AG04450 (cell line): ENCODE measurements at places on chromosomes 16 and 17.

DNA sequence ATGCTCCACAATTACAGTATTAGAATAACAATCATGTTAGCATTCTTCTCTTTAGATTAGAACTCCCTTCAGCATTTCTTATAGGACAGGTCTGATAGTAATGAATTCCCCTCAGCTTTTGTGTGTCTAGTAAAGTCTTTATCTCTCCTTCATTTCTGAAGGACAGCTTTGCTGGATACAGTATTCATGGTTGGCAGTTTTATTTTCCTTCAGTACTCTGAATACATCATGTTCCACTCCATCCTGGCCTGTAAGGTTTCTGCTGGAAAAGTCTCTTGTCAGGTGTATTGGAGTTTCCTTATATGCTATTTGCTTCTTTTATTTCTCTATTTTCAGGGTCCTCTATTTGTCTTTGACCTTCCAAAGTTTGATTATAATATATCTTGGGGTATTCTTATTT lies 4.0 kb upstream of the ABCA10 start:
- DNase-seq, result no peak

GRCh38 chr16:31427441-31428278 lies 500 bp downstream of the COX6A2 start:
- no peak for DNase-seq

DNA sequence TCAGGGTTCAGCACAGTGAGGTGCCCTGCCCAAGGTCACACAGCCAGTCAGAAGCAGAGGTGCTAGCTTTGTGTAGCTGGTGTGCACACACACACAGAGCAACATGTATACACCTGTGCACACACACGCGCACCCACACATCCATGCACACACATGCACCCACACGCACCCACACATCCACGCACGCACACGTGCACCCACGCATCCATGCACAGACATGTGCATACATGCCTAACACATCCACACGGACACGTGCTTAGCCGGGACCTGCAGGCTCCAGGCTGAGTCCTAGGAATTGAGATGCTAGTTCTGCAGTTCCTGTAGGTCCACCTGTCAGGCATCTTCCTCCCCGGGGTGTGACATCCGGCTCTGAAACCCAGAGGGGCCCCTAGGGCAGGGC lies 13.0 kb upstream of the DPEP1 start:
- no peak for DNase-seq

GRCh38 chr17:66272811-66273585 lies 29.4 kb upstream of the PRKCA start:
- peak; percentile 20 for DNase-seq

GRCh38 chr16:4690946-4691665 lies 2.3 kb upstream of the NUDT16L1 start:
- DNase-seq, result no peak

DNA sequence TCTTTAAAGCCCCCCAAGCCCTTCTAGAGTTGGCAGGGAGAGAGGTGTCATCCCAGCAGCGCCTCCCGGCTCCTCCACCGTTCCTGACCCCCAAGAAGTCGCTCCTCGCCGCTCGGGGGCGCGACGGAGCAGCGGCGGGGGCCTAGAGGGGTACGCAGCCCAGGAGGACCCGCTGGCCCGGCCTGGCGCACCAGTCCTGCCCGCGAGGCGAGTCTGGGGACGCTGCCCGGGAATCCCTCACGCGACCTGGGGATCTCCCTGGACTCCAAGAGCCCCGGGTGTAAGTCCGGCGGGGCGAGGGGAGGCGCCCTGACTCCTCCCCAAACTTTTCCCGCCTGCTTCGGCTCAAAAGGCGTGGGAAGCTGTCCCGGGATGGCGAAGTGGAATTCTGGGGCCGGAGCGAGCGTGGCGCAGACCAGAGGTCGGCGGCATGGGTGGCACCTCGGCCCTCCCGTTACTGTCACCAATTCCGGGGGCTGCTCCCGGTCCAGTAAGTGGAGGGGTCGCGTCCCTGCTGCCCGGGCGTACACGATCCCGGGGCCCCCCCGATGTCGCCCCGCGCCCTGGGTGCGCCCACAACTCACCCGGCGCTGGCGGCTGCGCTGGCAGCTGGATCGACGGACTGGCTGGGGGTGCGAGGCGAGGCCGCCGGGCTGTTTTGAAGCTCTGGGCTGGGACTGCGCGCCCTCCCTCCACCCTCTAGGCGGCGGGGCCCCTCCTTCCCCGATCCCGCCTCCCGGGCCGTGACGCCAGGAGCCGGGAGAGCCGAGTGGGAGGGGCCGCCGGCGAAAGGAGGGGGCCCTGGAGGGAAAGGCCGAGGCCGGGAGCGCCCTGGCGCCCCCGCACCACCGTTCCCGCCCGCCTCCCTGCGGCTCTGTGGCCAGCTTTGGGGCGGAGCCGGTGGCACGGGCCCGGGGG lies at the start of gene EMP2:
Gene EMP2, minus strand, starts transcription at position 634 of the 918 bp plus-strand sequence. CDS start 32,981 bp downstream, outside the sequence.
- peak; percentile 30 for DNase-seq

DNA sequence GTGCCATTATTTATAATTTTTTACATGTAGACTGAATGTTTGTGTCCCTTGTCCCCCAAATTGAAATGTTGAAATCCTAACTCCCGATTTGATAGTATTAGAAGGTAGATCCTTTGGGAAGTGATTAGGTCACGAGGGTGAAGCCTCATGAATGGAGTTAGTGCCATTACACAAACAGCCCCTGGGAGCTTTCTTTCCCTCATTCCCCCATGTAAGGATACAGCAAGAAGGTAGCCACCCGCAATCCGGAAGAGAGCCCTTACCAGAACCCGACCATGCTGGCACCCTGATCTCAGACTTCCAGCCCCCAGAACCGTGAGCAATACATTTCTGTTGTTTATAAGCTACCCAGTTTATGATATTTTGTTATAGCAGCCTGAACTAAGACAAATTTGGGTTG lies 143.2 kb downstream of the NPIPB5 start:
- no peak for DNase-seq

- no peak for DNase-seq
Observed at GRCh38 chr17:80025140-80025539, 10.5 kb downstream of the TBC1D16 start.

DNA sequence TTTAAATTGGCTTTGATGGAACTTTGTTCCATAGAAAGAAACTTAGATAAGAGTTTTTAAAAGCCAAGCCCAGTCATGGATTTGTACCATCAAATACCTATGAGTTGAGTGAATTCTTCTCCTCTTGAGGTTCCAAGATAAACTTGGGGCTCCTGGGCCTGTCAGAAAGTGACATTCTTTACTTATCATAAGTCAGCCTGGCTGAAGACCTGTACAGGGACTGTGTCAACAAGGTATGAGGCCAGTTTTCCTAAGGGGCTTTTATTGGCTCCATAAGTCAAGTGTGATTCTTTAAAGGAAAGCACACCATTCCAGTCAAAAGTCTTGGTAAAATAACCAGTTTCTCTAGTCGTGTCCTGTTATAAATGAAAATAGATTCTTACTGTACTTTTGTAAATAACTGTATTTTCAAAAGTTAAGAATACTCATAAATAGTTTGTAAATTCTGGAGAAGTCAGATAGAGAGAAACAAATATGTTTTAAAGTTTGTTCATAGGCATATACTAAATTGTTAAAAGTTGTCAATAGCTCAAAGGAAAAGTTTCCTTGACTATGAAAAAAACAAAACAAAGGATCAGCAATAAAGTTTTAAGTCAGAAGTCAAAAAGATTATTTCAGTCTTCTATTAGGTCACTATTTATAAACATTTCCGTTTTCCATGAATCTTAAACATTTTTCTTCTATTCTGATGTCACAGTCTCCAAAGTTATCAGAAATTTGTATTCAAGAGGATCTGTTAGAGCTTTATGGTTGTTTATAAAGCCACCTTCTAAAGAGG lies 22.5 kb upstream of the MYO1D start:
- DNase-seq, result no peak

- no peak for DNase-seq
Observed at GRCh38 chr16:83933885-83934683, 19.0 kb upstream of the OSGIN1 start.

- no peak for DNase-seq
Observed at GRCh38 chr17:50830352-50830751, 5.0 kb upstream of the WFIKKN2 start.

- no peak for DNase-seq
Observed at GRCh38 chr17:83002118-83002805, 77.1 kb upstream of the METRNL start.

- DNase-seq, result no peak
Observed at GRCh38 chr17:73814075-73814474, 169.8 kb upstream of the SDK2 start.

GRCh38 chr16:10881479-10882030 lies 4.6 kb downstream of the CIITA start:
- no peak for DNase-seq

GRCh38 chr17:32350666-32351418 lies 885 bp downstream of the ZNF207 start:
- DNase-seq, result no peak

DNA sequence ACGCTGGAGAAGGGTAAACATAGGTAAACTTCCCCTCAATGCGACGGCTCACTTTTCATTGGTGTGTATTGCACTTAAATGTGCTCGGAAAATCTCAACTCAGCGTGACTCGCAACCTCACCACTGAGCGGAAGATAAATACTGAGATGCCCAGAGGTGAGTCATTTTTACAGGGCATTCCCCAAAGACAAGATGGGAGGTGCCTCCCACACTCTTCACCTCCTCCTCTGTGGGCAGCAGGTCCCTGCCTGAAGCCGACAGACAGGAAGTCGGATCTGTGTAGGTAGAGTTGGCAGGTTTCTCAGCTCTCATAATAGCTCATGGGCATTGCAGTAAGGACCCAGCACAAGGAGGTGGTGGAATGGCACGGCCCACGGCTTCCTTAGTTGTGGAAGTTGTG lies 274.6 kb upstream of the HSBP1 start:
- no peak for DNase-seq

- peak; percentile 86 for DNase-seq
Observed at GRCh38 chr16:21260870-21261791, 17.0 kb downstream of the CRYM start.

DNA sequence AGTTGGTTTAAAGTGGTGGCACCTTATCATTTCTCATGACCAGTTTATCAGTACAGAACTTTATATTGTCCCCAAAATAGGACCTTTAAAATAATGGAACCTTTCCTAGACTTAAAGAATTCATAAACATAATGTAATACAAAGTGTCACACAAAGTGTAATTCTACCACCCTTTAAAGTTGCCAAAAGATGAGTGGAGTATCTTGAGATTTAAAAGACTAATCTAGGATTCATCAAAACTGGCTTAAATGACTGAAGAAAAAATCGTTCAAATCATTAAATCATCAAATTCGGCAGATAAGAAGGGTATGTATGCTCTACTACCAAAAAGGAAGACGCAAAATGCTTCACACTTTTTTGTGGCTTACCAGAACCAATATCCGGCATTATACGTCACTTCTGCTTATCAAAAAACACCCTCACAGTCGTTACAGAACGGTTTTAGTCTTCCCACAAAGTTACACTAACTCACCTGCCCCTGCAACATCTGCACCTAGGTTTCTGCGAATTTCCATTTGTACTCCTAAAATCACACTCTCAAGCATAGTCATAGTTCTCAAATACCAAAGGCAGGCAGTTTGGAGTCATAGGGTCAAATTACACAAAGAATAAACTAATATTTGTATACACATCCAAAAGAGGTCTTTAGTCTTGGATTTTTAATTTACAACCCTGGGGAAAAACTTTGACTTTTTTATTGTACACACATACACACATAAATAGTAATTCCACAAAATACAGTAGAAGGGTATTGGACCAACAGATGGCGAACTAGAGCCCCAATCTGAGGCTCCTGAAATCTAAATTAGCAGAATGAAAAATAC lies 1.4 kb upstream of the KANSL1 start:
- no peak for DNase-seq

DNA sequence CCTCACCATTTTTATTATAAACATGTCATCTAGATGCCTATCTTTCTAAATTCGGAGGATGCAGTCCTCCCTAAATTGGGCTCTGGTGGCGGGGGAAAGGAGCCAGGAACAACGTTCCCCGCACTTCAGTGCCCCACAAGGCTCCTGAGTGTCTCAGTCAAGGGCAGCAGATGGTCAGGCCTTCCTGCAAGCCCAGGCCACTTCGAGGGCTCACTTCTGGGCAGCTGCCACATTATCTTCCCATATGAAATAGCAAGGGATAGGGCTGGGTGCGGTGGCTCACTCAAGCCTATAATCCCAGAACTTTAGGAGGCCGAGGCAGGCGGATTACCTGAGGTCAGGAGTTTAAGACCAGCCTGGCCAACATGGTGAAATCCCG lies 32.3 kb downstream of the FBXO31 start:
- DNase-seq, result no peak

DNA sequence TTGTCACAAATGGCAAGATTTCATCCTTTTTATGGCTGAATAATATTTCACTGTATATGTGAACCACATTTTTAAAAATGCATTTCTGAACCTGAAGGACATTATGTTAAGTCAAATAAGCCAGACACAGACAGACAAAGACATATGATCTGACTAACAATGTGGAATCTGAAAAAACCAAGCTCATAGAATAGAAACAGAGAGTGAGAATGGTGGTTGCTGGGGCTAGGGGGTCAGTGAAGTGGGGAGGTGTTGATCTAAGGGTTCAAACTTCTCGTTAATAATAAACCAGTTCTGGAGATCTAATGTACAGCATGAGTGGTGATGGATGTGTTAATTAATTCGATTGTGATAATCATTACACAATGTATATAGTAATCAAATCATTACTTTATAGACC lies 475.1 kb downstream of the WWOX start:
- no peak for DNase-seq

GRCh38 chr17:10843811-10844210 lies 5.9 kb upstream of the PIRT start:
- no peak for DNase-seq

- no peak for DNase-seq
Observed at GRCh38 chr17:358491-359151, 6.0 kb upstream of the RPH3AL start.

DNA sequence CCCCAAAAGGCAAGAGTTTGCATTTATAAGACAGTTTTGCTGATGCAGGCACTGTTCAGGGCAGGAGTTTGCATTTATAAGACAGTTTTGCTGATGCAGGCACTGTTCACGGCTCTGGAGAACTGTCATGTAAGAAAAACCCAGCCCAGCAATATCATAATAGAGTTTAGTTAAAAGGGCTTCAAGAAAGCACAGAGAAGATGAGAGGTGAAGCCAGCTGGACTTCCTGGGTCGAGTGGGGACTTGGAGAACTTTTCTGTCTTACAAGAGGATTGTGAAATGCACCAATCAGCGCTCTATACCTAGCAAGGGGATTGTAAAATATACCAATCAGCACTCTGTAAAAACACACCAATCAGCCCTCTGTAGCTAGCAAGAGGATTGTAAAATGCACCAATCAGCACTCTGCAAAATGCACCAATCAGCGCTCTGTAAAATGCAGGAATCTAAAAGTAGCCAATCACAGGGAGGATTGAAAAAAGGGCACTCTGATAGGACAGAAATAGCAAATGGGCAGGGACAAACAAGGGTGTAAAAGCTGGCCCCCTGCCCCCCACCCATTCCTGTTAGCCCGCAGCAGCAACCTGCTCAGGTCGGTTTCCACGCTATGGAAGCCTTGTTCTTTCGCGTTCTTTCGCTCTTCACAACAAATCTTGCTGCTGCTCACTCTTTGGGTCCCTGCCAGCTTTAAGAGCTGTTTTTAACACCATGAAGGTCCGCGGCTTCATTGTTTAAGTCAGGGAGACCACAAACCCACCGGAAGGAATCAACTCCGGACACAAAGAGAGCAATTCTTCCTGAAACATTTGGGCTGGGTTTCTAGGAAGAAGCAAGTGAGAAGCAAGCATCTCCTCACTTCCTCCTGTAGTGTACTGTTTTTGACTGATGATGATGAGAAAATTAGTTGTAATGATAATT lies 1.8 kb upstream of the CBX1 start:
- DNase-seq, result no peak
